Gastrocnemius medialis (tissue), 4 donors: ENCODE measurements at places on chromosomes 12 and 14. TPM values are rescaled to one million over a fixed set of nuclear protein-coding genes. Genes with fewer than 3 reads are reported as not detected.

- no peaks in the 10 kb centered on the region for H3K27me3 ChIP-seq
- H3K27ac ChIP-seq, result no peak overlapping the region
- no peaks in the 10 kb centered on the region for H3K36me3 ChIP-seq
- no peaks in the 10 kb centered on the region for H3K4me1 ChIP-seq
- DNase-seq, result no peak
These were observed 146.0 kb upstream of the IFNG-AS1 start for GRCh38 chr12:67843257-67843656.

DNA sequence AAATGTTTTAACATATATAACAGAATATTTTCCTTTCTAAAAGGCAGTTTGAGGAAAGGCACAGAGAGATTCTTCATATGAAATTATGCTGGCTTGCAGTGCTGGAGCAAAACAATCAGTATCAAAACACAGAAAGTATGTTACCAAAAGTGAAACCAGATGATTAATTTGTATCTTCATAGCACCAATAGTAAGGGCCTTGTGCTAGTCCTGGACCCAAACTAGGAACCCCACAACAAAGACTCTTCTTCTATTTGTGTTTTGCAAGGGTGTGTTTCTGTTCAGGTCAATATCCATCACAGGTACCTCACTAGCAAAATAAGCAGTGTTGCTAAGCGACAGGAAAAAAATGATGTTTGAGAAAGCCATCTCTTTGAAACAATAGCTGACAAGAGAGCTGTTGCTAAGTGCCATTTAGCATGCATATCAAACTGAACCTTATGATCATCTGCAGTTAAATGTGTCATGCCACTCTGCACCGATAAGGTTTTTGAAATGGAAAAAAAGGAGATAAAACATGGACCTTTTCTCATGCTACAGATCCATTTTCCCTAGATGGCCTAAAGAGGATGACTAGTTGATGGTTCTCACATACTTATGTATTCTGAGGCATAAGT, 196.2 kb upstream of the ALG10 start:
- H3K36me3 ChIP-seq, result no peaks in the 10 kb centered on the region
- no peaks in the 10 kb centered on the region for H3K27me3 ChIP-seq
- no peak for DNase-seq
- no peak overlapping the region for H3K27ac ChIP-seq

GRCh38 chr12:55908726-55909512, 18.8 kb downstream of the PYM1 start:
- H3K27ac ChIP-seq, result no peak overlapping the region
- no peaks in the 10 kb centered on the region for H3K27me3 ChIP-seq
- H3K4me1 ChIP-seq, result no peaks in the 10 kb centered on the region
- DNase-seq, result no peak
- no peaks in the 10 kb centered on the region for H3K36me3 ChIP-seq

- H3K4me3 ChIP-seq, result no peak overlapping the region
- no peaks in the 10 kb centered on the region for H3K27me3 ChIP-seq
- no peak overlapping the region for H3K27ac ChIP-seq
- no peak for DNase-seq
These were observed 79.8 kb upstream of the C14orf132 start for GRCh38 chr14:95959317-95959716.

MYH7 gene
- 3,800 TPM for total RNA-seq

DNA sequence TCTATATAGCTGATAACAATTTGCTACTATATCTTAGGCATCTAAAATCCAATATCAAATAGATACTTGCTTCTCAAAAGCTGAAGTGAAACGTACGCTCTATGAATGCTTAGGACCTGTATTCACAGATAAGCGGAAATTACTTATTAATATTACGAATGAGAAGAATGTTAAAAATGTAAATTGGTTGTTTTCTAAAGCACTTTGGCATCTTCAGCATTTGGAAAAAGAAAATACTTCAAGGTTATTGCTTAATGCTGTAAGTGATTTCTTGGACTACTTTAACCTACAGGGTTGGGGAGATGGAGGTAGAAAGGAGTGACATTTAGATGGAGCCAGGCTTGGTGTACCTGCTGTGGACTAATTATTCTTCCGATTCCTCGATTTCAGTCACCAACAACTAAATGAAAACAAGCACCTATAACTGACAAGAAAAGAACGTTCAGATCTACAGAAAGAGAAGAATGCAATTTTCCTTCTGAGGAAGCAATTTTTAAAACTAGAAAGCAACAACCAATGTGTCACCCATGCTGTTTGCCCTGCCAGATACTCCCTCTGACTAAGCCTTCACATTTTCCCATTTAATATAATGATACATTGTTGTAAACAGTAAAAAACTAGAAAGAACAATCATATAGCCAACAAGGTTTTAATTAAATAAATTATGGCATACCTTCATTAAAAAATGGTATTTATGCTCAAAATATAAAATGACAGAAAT, 49.3 kb downstream of the SLC25A21 start:
- no peaks in the 10 kb centered on the region for H3K27me3 ChIP-seq
- DNase-seq, result no peak
- no peak overlapping the region for H3K4me3 ChIP-seq
- no peak overlapping the region for H3K27ac ChIP-seq
- H3K4me1 ChIP-seq, result no peaks in the 10 kb centered on the region

DNA sequence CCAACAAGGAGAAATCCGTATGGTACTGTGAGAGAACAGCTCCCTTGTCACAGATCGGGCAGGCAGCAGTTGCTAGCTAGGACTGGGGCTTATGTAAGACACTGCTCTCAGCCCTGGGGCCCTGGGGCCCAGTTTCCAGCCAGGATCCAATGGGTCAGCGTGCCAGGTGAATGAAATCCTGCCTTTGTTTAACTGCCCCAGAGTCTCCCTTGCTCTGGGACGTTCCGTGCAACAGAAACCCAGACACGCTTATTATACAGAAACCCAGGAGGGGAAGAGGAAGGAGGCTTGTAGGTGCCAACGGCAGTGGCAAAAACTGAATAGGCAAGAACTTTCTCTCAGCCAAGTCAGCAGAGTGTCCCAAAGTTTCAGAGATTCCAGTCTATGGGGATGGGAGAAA, 110.6 kb downstream of the DIO2 start:
- H3K4me3 ChIP-seq, result no peak overlapping the region
- H3K27me3 ChIP-seq, result no peaks in the 10 kb centered on the region
- H3K4me1 ChIP-seq, result no peaks in the 10 kb centered on the region
- H3K27ac ChIP-seq, result no peak overlapping the region
- no peak for DNase-seq

DNA sequence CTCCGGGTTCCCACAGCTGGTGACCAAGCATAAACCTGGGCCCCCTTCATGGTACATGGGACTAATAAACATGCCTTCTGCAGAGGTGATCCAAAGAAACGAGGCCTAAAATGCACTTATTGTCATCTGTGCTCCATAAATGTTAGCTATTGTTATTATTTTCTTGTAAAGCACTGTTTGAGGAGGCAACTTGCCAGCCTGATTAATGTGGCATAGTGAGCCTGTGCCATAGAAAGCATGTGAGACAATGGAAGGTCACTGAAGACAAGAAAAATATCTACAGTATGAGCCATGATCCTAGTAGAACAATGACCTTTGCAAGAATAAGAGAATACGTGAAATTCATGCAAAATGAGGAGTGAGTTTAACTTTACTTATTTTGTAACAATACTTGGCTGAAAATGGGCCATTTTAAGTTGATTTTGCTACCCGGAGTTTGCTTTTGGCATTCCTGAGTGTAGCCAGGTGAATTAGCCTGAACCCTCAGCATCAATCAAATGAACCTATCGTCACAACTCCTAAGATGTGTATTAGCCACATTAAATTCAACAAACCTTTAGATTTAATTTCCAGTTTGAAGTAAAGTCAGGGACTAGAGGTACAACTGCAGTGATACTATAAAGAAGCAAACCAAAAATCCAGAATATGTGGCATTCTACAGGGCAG, 52.2 kb downstream of the CPM start:
- no peaks in the 10 kb centered on the region for H3K4me1 ChIP-seq
- no peak overlapping the region for H3K27ac ChIP-seq
- DNase-seq, result no peak
- H3K36me3 ChIP-seq, result no peaks in the 10 kb centered on the region
- H3K4me3 ChIP-seq, result no peak overlapping the region

GRCh38 chr14:79693935-79694334, 517.4 kb downstream of the DIO2 start:
- no peaks in the 10 kb centered on the region for H3K4me1 ChIP-seq
- H3K27ac ChIP-seq, result no peak overlapping the region
- no peak overlapping the region for H3K4me3 ChIP-seq
- no peaks in the 10 kb centered on the region for H3K27me3 ChIP-seq
- H3K36me3 ChIP-seq, result no peaks in the 10 kb centered on the region
- DNase-seq, result no peak

WNT1 gene
- total RNA-seq, result not detected

ERP27 gene
- total RNA-seq, result not detected

GRCh38 chr14:58281969-58282368, 16.4 kb upstream of the ARID4A start:
- H3K27me3 ChIP-seq, result no peaks in the 10 kb centered on the region
- peaks cover 42% of the 10 kb centered on the region for H3K4me1 ChIP-seq
- H3K4me3 ChIP-seq, result no peak overlapping the region
- H3K27ac ChIP-seq, result peak overlapping the region; percentile 68
- H3K36me3 ChIP-seq, result no peaks in the 10 kb centered on the region
- DNase-seq, result no peak

GRCh38 chr14:61513986-61514830, 181.1 kb upstream of the HIF1A start:
- no peak for DNase-seq
- no peaks in the 10 kb centered on the region for H3K27me3 ChIP-seq
- H3K4me3 ChIP-seq, result no peak overlapping the region
- no peaks in the 10 kb centered on the region for H3K36me3 ChIP-seq
- no peak overlapping the region for H3K27ac ChIP-seq
- H3K4me1 ChIP-seq, result peaks cover 34% of the 10 kb centered on the region

GRCh38 chr12:108823804-108824203, 33.6 kb downstream of the SSH1 start:
- peaks cover 70% of the 10 kb centered on the region for H3K4me1 ChIP-seq
- no peaks in the 10 kb centered on the region for H3K36me3 ChIP-seq
- no peak overlapping the region for H3K4me3 ChIP-seq
- DNase-seq, result no peak

GRCh38 chr14:61569812-61570548, 125.3 kb upstream of the HIF1A start:
- H3K27ac ChIP-seq, result peak overlapping the region; percentile 11
- H3K4me3 ChIP-seq, result no peak overlapping the region
- no peaks in the 10 kb centered on the region for H3K27me3 ChIP-seq
- no peak for DNase-seq
- no peaks in the 10 kb centered on the region for H3K4me1 ChIP-seq

PTPRO gene
- total RNA-seq, result 0.94 TPM
